ENCODE measurements at places on chromosomes 13 and 19.

GRCh38 chr13:53112522-53112921 lies 83.9 kb downstream of the OLFM4 start:
- DNase-seq, result no peak

- DNase-seq, result no peak
These were observed 358.1 kb downstream of the ENOX1 start for GRCh38 chr13:43428545-43429296.

DNA sequence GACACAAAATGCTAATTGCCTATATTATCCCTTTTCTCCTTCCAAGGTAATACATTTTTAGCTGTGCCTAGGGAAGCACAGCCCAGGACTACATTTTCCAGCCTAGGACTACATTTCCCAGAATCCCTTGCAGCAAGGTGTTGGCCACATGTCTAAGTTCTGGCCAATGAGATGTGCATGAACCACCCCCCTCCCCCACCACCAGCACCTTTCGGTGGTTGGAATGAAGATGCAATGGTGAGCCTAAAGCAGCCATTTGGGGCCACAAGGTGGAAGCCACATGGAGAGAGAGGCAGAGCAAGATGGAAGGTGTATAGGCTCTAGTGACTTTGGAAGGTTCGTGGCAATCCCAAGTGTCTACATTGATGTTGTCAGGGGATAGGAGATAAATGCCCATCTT lies 16.2 kb downstream of the UNC13A start:
- DNase-seq, result peak; percentile 14

DNA sequence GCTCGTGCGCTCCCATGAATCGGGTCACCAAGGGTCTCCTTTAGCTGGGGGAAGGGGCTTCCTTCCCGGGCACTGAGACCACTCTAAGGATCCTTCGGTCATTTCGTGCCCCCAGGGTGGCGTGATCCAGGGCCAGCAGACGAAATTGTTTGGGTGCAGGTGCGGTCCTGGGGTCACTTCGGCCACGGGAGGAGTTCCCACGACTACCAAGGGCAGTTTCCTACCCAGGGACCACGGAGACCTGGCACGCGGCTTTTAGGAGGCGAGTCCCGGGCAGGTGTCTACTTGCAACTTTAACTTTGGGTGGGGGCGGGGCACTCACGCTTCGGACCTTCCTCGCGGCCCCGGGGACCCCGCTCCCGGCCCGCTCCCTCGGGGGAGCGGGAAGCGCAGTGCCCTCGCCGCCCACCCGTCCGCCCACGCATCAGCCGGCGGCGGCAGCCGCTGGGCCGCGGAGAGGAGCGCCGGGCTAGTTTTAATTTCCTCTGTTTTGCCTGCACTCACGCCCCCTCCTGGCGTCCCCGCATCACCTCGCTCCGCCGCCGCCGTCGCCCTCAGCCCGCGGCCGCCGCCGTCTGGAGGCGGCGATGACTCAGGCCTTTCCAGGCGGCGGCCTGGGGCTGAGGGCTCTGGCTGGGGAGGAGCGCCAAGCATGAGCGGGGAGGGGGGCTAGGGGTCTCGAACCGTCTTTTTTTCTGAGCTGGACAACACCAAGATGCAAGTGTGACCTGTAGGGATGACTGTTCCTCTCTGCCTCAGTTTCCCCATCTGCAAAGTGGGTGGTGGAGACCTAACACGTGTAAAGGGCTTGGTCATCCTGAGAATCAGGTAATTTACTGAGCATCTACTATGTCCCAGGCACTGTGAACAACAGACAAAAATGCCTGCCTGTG lies 21.8 kb downstream of the OLFM2 start:
- peak; percentile 65 for DNase-seq

DNA sequence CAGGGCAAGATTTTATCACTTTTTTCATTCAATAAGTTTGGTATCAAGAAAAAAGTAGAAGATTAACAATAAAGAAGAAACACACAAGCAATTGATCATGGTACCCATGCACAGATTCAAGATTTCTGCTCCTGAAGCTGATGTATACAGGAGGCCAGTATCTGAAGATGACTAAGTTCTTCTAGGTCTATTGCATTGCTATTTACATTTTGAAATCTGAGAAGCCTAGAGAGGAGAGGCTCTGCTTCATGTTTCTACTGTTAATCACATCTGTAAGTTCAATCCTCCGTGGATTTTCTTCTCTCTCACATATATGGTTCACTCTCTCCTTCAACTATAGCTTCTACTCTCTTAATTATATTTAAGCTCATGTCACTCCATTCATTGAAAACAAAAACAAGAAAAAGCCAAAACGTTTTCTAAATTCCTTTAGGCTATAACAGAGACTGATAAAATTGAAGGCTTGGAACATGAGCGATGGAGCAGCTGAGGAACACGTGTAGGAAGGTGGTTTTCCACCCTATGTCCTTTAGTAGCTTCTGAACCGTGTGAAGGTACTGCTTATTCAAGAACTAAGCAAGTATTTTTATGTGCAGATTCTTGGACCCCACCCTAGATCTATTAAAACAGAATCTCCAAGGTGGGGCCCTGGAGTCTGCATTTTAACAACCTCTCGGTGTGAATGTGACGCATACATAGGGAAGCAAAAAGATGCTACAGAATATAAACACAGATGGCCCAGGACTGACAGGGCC lies 198.2 kb downstream of the EFNB2 start:
- DNase-seq, result no peak

DNA sequence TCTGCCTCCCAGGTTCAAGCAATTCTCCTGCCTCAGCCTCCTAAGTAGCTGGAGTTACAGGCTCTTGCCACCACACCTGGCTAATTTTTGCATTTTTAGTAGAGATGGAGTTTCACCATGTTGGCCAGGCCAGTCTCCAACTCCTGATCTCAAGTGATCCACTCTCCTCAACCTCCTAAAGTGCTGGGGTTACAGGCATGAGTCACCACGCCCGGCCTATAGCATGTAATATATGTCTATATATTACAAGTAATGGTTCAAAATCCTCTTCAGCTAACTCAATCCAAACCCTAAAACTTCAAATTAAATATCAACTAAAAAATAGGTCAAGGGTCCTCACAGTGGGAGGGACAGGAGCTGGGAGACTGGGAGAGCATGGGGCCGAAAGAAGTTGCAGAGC lies 28.0 kb downstream of the FPR3 start:
- DNase-seq, result no peak

- DNase-seq, result no peak
These were observed 17.2 kb downstream of the KCNC3 start for GRCh38 chr19:50311723-50312635.

- no peak for DNase-seq
These were observed 12.7 kb upstream of the KANK2 start for GRCh38 chr19:11209839-11210655.

GRCh38 chr19:53866865-53867224 lies 838 bp upstream of the MYADM start:
- no peak for DNase-seq

GRCh38 chr13:41075034-41075433 lies 13.7 kb downstream of the WBP4 start:
- DNase-seq, result no peak

- no peak for DNase-seq
These were observed 11.7 kb downstream of the ELL start for GRCh38 chr19:18510216-18510615.

DNA sequence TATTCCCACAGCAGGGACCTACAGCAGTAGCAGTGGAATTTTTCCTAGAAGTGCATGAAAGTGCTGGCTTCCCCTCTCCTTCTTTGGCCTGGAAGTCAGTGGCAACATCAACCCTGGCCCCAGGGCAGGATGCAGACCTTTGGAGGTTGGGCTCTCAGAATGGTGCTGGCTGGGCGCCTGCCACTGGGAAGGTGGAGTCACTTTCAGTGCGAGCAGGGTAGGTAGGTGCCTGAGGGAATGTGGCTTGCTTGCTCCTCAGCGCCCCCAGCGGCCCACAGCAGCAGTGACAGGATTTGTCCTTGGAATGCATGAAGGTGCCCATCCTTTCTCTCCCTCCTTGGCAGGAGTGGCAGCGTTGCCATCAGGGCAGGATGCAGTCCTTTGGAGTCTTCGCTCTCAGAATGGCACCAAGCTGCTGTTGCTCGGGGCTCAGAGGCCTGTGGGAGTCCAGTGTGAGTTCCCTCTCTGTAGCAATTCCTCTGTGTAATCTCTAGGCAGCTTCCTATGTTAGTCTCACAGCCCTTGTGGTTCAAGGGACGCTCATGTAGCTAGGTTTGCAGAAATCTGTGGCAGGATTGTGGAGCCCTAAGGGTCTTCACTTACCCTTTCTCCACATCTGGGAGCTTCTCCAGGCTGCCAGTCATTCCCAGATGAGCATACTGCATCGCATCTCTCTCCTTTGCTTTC lies 354.4 kb upstream of the DACH1 start:
- DNase-seq, result no peak

DNA sequence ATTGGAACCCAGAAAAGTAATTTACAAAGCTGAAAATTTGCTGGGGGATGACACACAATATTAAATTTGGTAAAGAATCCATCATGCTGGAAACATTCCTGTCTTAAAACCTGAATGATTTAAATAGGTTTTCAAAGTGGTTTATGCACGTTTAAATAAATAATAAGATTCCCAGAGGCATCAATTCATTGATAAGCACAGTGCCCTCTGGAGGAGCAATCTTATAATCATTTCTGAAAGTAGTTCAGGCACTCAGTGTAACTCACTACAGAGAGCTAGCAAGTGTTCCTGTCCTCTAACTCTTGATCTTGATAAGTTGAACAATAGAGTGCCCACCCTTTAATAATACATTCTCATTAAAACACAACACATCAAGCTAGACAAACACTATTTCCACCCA lies 43.5 kb upstream of the SHISA2 start:
- no peak for DNase-seq

- no peak for DNase-seq
These were observed 15.9 kb upstream of the MEIS3 start for GRCh38 chr19:47435196-47435595.

DNA sequence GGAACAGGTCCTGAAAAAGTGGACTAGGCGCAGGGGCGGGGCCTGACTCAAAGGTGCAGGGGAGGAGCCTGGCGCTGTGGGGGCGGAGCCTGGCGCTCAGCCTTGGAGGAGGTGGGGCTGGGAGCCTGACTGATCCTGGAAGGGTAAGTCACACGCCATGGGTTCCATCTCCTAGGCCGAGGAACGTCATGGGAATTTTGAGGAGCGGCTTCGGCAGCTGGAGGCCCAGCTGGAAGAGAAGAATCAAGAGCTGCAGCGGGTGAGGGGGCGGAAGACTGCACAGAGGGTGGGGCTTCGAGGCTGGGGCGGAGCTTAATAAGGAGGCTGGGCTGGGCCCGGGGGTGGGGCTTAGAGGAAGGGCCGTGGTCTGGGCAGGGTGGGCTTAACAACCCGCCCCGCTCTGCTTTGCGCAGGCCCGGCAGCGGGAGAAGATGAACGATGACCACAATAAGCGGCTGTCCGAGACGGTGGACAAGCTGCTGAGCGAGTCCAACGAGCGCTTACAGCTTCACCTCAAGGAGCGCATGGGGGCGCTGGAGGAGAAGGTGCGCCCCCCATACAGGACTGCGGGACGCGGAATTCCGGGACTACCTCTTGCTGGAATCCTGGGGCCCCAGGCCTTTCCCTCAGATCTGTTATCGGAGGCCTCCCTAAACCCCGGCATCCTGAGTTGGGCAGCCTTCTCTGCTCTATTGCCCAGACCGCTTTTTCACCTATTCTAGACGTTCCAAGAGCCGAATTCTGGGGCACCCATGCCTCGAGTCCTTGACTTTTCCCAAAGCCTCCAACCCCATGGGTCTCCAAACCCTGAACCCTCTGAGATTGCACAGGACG lies 14.5 kb downstream of the PPFIA3 start:
- no peak for DNase-seq

DNA sequence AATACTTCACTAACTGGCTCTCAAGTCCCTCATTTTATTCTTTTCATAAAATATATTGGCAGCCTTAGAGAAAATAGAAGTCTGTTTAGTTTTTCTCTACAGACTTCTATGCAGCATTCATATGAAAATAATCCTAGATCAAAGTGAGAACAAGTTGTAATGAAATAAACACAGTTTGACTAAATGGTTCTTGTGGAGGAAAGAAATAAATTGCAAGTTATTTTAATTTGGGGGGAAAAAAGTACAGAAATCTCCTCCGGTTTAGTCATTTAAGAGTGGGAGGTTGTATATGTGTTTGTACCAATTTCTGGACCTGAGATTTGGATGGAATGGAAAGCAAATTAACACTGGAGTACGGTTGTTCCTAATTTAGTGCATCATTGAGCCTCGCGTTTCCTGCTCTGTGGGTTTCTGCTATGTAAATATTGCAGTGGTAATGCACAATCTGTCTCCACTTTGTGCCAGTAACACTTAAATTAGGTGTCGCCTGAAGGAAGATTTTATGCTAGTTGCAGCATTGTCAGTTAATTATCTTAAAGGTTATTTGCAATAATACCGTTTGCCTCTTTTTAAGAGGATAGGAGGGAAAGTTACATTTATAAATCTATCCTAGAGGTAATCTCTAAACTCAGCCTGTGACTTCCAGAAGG lies 100.2 kb downstream of the ZIC5 start:
- DNase-seq, result no peak

DNA sequence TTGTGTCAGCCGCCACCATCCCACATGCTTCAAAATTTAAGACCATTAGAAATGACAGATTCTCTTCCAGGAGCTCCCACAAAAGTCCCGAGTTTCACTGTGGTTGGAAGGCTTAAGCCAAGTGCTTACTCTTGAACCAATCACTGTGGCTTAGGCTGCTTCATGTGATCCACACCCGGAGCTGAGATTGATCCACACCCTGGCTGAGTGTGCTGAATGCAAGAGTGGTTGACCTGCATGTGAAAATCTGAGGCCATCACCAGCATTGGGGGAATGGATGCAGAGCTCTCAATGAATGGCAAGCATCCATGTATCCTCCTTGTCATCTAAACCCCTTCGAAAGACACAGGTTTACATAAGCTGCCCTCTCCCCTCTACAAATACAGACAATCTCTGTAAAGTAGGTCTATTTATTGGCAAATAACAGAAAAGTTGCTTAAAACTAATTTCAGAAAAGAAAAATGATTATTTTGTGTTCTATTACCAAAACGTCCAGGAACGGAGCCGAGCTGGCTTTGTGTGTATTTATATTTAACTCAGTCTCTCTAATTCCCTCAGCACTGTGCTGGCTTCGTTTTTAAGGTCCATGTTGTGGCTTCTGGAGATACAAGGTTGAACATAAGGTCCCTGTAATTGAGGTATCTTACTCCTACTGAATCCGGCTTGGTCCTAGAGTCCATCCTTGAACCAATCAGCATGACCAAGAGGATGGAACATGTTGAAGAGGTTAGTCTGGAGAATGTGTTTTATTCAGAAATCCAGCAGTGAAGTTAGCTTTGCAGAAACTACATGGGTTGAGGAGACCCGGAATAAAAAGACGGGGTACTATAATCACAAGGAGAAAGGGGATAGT lies 332.4 kb downstream of the LIG4 start:
- no peak for DNase-seq

GRCh38 chr13:75368167-75368566 lies 113.8 kb downstream of the TBC1D4 start:
- no peak for DNase-seq

- no peak for DNase-seq
These were observed 463.3 kb upstream of the KLF12 start for GRCh38 chr13:74597526-74597925.

DNA sequence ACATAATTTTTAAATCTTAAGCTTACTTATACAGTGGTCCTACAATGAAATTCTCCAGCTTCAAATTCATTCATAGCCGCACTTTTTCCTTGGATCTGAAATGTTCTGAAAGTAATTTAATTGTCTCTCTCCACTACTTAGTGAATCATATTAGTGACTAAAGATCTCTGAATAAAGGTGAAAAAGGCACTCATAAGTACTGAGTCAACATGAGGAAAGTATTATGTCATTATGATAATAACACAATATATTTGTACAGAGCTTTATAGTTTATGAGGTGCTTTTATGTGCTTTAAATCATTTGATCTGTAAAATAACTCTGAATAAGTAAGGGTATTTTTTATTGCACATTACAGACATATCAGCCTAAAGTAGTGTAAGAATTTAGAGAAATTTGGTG lies 628.2 kb upstream of the SLITRK5 start:
- no peak for DNase-seq
